ENCODE measurements at places on chromosomes 7 and 10.

DNA sequence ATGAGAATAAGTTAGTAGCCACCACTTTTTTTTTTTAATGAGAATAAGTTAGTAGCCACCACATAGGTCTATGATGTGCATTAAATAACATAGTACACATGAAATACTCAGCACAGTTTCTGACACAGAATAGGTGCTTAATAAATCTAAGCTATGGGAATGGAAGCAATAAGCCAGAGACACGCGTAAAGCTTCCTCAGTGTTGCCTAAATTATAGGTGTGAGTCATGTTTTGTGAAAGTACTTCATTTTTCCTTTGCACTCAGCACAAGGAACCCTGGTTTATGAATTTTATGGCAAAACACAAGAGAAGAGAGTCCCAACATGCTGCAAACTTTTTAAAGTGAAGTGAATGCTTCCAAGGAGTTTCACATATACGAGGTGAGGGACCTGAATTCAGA is 267.4 kb downstream of the RNLS start:
- peak; percentile 40 for DNase-seq

GRCh38 chr7:154903083-154903731 is 99.7 kb downstream of the PAXIP1 start:
- no peak for DNase-seq

GRCh38 chr7:133830081-133830480 is 297.1 kb upstream of the LRGUK start:
- DNase-seq, result no peak

DNA sequence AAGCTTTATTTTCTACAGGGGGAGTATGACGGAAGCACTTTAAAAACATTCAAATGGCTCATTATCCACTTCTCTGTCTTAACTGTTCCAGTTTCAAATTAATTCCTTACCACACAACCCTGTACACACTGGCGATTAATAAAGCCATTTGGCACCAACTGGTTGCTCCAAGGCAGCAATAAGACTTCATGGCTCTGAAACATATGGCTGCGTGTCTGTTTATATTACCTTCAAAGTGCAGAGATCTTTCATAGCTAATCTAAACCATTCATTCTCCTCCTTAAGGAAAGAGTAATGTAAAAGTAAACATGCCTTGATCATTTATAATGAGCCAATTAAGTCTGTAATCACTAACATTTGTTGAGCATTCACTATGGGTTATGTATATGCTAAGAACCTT is 325.7 kb downstream of the PARD3 start:
- no peak for DNase-seq

GRCh38 chr10:9299966-9300365 is 1245.5 kb downstream of the GATA3 start:
- DNase-seq, result no peak

DNA sequence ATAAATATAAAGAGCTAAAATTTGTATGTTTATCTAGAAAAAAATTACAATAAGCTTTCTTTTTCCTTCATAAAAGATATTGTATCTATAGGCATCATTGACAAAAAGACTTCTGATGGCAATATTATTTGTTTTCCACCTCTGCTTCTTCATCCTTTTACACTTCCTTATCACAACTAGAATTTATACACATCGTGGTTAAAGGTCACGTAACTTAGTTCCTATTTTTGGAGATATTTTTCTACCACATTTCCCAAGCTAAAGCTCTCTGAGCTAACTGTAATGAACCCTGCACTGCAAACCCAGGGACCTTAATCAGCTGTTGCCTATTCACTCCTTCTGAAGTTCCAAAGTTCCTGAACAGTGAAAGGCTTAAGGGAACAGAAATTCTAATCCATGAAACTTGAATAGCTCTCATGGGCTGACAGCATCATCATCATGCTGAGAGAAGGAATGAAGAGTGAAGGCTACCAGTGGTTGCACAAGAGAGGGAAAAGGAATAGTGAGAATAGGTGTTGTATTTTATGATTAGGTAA is 106.1 kb upstream of the SLC13A1 start:
- no peak for DNase-seq

- DNase-seq, result no peak
Observed at GRCh38 chr7:158018971-158019645, 568.5 kb downstream of the PTPRN2 start.

DNA sequence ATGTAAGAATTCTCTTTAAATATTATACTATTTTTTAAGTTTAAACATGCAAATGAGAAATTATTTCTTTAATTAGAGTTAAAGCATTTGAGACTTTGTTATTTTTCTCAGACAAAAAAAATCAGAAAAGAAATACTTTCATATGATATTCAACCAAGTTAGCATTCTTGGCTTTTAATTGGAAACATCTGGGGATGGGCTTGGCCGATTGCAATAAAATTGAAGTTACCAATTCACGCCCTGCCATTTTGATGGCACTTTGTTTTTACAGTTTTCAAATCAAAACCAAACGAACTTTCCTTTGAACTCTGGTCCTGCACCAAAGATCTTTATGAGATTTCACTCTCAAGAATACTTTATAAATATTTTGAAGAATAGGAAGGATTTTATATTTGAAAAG is 127.7 kb downstream of the ATE1 start:
- DNase-seq, result peak; percentile 57

DNA sequence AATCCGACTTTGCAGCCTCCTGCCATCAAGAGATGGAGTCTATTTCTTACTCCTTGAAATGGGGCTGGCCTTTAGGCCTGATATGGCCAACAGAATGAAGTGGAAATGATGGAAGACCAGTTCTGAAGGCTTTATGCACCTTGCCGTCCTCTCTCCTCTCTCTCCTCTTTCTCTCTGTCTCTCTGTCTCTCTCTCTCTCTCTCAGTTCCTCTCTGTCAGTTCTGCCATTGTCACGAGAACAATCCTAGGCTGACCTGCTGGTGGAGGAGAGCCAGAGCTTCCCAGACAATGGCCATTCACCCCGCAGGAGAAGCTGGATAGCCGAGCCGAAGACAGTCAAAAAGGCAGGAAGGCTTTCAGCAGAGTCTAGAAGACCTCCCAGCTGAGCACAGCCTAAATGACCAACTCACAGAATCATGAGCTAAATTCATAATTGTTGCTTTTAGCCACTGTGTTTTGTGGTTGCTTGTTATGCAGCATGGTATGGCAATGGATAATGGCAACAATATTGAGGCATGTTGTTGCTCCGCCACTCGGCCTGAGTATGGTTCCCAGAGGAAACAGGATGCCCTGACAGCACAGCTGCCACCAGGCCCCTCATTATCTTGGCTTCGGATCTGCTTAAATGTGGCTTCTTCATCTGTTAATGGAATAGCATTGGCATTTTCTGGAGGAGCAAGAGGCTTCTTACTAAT is 35.5 kb downstream of the FRMPD2 start:
- no peak for DNase-seq

- no peak for DNase-seq
Observed at GRCh38 chr10:43365001-43365400, 6.4 kb upstream of the FXYD4 start.

- no peak for DNase-seq
Observed at GRCh38 chr10:70851597-70852475, 36.1 kb downstream of the SGPL1 start.

- no peak for DNase-seq
Observed at GRCh38 chr7:8177109-8177933, 84.6 kb downstream of the ICA1 start.

DNA sequence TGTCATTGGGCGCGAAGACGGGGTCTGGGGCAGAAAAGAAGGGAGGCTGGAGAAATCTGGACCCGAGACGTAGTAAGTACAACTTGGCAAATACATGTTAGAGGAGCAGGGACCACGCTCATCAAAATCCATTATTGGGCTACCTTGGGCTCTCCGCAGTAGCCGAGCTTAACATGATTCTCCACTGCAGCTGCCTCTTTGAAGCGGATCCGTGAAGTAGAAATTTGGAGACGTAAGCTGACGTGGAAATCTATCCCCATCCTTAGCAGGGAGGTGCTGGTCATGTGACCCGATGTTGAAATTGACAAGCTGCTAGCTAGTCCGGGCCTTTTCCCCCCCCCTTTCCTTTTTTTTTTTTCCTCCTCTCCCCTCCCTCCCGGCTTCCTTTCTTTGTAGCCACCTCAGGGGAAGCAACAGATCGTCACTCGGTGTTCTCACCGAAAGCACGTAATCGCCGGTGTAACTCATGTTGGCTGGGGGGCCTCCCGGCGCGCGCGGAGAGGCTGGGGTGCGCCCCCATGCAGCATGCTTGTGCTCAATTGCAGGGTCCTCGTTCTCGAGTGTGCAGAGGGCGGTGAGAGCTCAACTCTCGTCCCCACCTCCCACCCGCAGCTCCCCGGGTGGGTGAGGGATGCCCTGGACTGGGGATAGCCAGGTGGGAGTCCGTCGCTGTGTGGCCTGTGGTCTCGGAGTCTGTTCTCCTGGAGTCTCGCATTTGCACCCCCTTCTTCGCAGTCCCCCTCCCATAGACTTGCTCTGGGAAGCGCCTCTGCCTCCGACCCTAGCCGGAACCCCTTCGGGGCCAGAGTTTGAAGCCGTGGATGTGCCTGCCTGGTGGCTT is at the start of gene HOXA11:
Gene HOXA11, minus strand, starts transcription at position 220 of the 841 bp plus-strand sequence. Its CDS starts 88 bp downstream, at position 132.
- DNase-seq, result peak; percentile 77

DNA sequence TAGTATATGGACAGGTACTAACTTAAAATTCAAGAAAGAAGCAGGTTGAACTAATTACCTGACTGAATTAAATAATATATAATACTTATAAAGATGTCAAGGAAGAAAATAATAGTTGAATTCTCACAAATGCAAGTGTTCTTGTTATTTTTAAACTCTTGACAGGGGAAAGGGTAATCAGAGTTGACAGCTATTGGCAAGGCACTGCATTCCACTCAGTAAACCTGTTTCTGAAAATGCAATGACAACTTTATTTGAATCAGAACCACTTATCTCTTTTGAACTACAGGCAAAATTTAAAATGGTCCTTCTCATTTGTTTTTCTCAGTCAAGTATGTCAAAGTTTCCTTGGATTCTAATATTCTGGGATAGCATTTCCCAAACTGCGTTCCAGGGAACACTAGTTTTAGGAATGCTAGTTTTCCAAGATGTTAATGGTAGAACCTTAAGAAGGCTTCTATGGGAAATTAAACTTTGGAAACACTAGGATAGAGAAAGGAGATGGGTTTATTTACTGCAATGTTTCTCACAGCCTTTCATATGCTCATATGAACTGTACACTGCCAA is 103.7 kb upstream of the LRRN3 start:
- no peak for DNase-seq

DNA sequence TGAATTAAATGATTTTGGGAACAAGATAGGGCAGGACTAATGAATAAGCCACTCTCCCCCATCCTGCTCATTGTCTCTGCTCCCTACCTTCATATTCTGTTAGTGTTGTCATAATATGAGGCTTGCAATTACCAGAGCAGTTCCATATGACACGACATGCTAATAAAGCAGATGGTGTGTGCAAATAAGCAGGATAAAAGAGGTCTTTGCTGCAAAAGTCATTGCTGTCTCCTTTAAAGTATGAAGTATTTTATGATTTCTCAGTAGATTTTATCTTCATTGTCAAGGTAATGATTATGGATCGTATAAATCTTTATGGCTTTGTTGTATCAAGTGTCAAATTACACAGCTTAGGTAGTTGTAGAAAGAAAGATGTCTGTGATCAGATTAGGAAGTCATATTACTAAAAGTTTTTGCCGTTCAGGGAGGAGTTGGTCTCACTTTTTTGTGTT is 114.8 kb downstream of the SDK1 start:
- DNase-seq, result no peak

DNA sequence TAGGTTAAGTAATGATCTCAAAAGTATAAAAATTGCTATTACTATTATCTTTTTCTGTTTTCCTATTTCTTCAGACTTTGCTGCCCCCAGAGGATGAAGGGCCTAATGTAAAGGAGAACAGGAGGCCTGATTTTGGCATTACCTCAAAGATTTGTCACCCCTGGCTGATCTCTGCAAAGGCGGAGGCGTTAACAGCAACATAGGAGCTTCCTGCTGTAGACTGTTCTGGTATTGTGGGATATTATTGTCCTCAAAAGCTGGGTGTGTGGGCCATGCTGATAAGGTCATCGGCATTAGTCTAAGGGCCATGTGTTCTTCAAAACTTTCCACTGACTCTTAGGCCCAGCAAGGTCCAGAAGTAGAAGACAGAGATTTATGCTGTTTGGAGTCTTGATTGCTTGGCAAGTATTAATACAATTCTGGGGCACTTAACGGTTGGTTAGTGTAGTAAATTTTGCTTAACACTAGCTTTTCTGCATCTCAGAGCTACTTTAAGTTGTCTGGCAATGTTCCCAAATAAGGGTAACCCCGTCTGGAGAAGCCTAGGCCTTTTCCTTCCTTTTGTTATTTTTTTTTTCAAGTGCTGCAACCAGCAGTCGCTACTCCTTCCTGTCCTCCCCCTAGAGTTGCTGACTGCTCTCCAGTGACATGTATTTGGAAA is 14.0 kb upstream of the ENTPD1 start:
- DNase-seq, result peak; percentile 56

GRCh38 chr7:155237730-155238129 is 59.9 kb upstream of the INSIG1 start:
- DNase-seq, result no peak

DNA sequence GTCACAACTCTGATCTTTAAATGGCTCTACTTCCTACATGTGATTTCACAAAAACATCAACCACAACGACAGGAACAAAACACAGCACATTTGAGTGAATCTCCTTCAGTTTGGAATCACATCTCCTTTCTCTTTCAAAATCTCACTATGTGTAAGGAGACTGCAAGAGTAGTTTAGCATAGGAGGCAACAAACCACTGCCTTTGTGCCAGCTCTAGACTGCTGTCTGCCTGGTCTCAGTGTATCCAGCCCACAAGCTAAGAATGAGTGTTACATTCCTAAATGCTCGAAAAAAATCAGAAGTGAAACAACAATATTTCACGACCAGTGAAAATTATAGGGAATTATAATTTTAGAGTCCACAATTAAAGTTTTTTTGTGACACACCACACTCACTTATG is 217.0 kb upstream of the STEAP4 start:
- no peak for DNase-seq

GRCh38 chr10:79385392-79385795 is 38.1 kb downstream of the PPIF start:
- no peak for DNase-seq

- DNase-seq, result no peak
Observed at GRCh38 chr10:37937864-37938263, 38.6 kb downstream of the ZNF25 start.

DNA sequence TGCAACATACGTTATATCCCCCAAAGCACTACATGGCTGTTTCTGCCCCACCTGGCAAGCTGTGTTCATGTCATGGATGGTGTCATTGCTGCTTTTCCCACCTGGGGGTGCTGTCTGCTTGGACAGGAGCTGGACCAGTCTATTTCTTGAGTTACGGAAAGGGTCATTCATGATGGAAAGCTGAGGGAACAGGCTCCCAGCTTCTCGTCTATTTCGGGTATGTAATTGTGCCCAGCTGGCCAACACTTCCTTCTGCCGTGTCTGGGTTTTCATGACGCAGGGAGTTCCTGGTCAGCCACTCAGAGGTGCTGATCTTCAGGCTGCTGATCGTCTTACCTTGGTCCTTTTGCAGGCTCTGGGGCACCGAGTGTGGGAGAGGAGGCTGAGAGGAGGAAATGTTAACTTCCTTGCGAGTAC is 8.6 kb downstream of the BTBD16 start:
- peak; percentile 50 for DNase-seq

GRCh38 chr7:132654150-132654549 is 77.9 kb upstream of the PLXNA4 start:
- no peak for DNase-seq
